ENCODE measurements at places on chromosomes 3 and 15.
A peak's percentile ranks its signal among the peaks of the same experiment; 100 is the strongest.

GRCh38 chr3:183267140-183267539, 14.1 kb downstream of the B3GNT5 start:
- no peaks in the 10 kb centered on the region for H3K27me3 ChIP-seq
- no peak for DNase-seq
- H3K36me3 ChIP-seq, result peaks cover 29% of the 10 kb centered on the region
- peaks cover 76% of the 10 kb centered on the region for H3K4me1 ChIP-seq
- H3K4me3 ChIP-seq, result no peak overlapping the region
- H3K27ac ChIP-seq, result no peak overlapping the region

DNA sequence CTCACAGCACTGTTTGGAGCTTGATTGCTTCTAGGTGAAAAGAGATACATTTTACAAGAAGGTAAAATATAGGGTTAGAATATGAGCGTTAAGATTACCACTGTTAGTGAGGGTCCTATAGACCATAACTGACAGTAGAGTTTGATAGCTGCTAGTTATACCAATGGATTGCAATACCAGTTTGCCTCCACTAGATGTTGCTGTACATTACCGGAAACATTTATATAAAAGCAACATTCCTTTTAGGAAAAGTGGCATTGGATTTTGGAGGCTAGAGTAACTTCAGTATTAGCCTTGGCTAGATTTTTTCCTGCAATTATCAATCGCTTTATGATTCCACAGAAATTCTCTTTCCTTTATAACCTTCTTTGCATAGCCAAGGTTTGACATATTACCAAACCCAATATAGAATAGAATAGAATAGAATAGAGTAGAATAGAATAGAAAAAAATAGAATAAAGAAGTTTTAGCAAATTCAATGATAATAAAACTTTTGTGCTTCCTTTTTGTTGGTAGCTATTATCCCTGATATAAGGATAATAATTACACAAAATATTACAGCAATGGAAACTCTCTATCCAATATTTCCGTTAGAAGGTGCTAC, 1093.6 kb upstream of the ALCAM start:
- H3K27ac ChIP-seq, result no peak overlapping the region
- H3K27me3 ChIP-seq, result no peaks in the 10 kb centered on the region
- DNase-seq, result peak; percentile 69
- H3K4me3 ChIP-seq, result no peak overlapping the region
- peaks cover 15% of the 10 kb centered on the region for H3K36me3 ChIP-seq

GRCh38 chr3:101994386-101994785, 145.1 kb downstream of the NFKBIZ start:
- no peak overlapping the region for H3K4me3 ChIP-seq
- peak; percentile 62 for DNase-seq
- H3K4me1 ChIP-seq, result peaks cover 27% of the 10 kb centered on the region
- no peaks in the 10 kb centered on the region for H3K36me3 ChIP-seq
- peak overlapping the region; percentile 32 for H3K27ac ChIP-seq

DNA sequence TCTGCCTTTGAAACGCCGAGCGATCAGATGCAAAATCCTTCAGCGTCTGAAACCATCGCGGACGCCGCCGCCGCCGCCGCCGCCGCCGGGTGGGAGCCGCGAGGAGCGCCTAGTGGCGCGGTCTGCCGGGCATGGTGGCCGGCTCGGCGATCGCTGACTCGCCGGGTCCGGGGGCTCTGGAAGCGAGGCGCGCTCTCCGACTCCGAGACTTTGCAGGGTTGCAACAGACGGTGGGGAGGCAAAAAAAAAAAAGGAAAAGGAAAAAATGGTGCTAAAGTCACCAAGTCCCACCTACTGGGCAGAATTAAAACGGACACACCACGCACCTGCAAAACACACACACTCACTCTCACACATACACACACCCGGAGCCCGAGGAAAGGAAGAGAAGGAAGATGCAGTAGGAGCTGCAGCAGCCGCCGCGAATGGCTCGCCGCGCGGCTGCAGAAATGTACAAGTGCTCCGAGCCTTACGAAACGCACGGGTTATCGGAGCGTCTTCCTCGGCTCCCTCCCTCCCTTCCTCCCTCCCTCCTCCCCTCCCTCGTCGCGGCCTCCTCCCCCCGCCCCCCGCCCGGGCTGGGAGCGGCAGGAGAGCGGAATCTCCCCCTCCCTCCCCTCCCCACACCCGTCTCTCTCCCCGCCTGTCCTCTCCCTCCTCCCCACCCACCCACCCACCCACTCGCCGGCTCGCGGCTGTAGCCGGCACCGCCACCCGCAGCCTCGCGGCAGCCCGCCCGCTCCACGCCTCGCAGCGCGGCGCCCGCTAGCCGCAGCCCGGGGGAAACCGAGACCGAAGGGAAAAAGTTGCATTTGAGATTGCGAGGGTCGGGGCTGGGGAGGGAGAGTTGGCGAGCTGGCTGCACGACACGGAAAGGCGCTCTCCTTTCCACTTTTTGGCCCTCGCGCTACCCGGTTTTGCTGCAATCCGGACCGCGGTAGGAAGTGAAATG, at the start of gene NTRK3:
TSS of gene NTRK3 (minus strand) at position 461 of the 952 bp plus-strand sequence. CDS start 586 bp downstream, outside the sequence.
- no peak within 1 kb of the TSS for H3K27ac ChIP-seq
- peaks cover 44% of the 10 kb centered on the region for H3K27me3 ChIP-seq
- H3K36me3 ChIP-seq, result no peaks in the 10 kb centered on the region
- peak within 1 kb of the TSS; percentile 40 for H3K4me3 ChIP-seq
- DNase-seq, result no peak

DNA sequence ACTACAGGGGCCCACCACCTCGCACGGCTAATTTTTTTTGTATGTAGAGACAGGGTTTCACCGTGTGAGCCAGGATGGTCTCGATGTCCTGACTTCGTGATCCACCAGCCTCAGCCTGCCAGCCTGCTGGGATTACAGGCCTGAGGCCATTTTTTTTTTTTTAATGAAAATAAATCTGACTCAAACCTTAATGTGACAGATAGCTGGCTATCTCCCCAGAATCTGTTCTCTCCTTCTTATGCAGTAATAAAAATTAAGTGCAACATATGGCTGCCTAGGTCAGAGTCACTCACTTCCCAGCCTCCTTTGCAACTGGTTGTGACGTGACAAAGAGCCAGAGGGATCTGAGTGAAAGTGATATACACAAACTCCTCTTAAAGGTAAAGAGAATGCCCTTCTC, 53.0 kb downstream of the ZNF148 start:
- H3K36me3 ChIP-seq, result peaks cover 1% of the 10 kb centered on the region
- no peak overlapping the region for H3K4me3 ChIP-seq
- H3K27ac ChIP-seq, result no peak overlapping the region
- H3K27me3 ChIP-seq, result no peaks in the 10 kb centered on the region
- DNase-seq, result peak; percentile 15

DNA sequence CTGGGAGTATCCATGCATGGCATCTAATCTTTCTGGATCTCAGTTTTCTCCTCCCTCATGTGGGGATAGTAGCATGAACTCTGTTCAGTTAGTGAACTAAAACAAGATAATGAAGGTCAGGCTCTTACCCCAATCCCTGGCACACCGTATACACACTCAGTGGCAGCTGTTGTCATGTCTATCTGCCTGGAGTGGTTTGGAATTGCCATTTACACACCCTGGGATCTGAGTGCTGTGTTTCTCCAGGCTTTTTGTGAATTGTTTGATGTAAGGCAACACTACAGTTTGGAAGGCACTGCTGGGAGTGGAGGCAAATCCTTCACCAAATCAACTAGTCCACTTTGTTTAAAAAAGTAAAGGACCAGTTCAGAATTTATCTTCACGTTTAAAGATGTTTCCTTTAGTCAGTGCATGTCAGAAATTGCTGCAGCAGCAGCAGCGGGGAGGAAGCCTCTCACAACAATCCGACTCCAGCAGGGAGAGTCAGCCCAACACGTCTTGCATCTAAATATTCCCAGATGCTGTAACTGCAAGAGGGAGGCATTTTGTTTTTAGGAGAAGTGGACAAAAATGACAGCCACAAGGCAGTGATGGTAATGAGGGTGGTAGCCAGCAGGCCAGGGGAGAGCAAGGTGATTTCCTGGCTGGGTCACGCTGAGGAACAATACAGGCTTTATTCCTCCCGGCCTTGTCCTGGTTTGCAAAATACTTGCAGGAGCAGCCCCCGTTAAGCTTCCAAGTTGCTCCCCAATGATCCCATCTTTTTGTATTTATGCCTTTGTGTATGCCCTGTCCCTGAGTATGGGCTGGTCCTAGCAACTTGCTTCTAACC, 128.5 kb upstream of the LRIG1 start:
- DNase-seq, result no peak
- H3K4me1 ChIP-seq, result no peaks in the 10 kb centered on the region
- H3K36me3 ChIP-seq, result no peaks in the 10 kb centered on the region
- H3K27me3 ChIP-seq, result no peaks in the 10 kb centered on the region

Measured in PC-3 (cell line).